Smooth muscle cell of the umbilical artery (primary cell): ENCODE measurements at places on chromosomes 4 and X. TPM values are rescaled to one million over a fixed set of nuclear protein-coding genes. Genes with fewer than 3 reads are reported as not detected.

The BGN gene
- 34.1 and 66.8 TPM in 2 replicates for total RNA-seq

The EDA2R gene
- 3.3 and 9.5 TPM in 2 replicates for total RNA-seq

The PAGE5 gene
- total RNA-seq = not detected in 2 replicates

The CNGA1 gene
- 0.30 and 0.42 TPM in 2 replicates for total RNA-seq

The CLDN22 gene
- total RNA-seq = not detected in 2 replicates

The GRSF1 gene
- total RNA-seq = 92.9 and 148 TPM in 2 replicates

The DMD gene
- total RNA-seq = 18.1 and 34.9 TPM in 2 replicates

The RHOH gene
- total RNA-seq = under 0.01 TPM in 1 of 2 replicates, not detected in the other

The CT45A1 gene
- total RNA-seq = not detected in 2 replicates

The CXCL3 gene
- 6.5 and 11.9 TPM in 2 replicates for total RNA-seq

The COX18 gene
- 22.9 and 26.9 TPM in 2 replicates for total RNA-seq

The RIBC1 gene
- total RNA-seq = 0.14 TPM in 1 of 2 replicates, not detected in the other

The ZIC3 gene
- total RNA-seq = not detected in 2 replicates

The ETDB gene
- total RNA-seq = not detected in 2 replicates

The CFI gene
- total RNA-seq = 1.2 and 9.2 TPM in 2 replicates

The RAB40A gene
- total RNA-seq = 0.14 and 0.30 TPM in 2 replicates

The IL9R gene
- total RNA-seq = not detected in 2 replicates

The MUC7 gene
- total RNA-seq = not detected in 2 replicates

The H2BW2 gene
- total RNA-seq = not detected in 2 replicates

The GATA1 gene
- not detected in 2 replicates for total RNA-seq

The TKTL2 gene
- total RNA-seq = not detected in 2 replicates

The ENOPH1 gene
- 54.6 and 65.9 TPM in 2 replicates for total RNA-seq

The RGN gene
- total RNA-seq = 0.65 and 1.5 TPM in 2 replicates

The BEX5 gene
- total RNA-seq = not detected in 2 replicates

The MAGEB2 gene
- not detected in 2 replicates for total RNA-seq

The COL25A1 gene
- 2.7 and 5.0 TPM in 2 replicates for total RNA-seq

The TBX22 gene
- not detected in 2 replicates for total RNA-seq

The XAGE2 gene
- total RNA-seq = not detected in 2 replicates

The MTNR1A gene
- total RNA-seq = 0.23 TPM in 1 of 2 replicates, not detected in the other

The KLHL13 gene
- total RNA-seq = 0.30 and 0.46 TPM in 2 replicates

The GJB1 gene
- total RNA-seq = not detected in 2 replicates

The ETDA gene
- not detected in 2 replicates for total RNA-seq

The NEIL3 gene
- 1.2 and 4.0 TPM in 2 replicates for total RNA-seq

The RBM47 gene
- 3.2 and 7.1 TPM in 2 replicates for total RNA-seq

The RADX gene
- total RNA-seq = 1.8 and 7.6 TPM in 2 replicates

The GAGE12D gene
- total RNA-seq = not detected in 2 replicates
